ENCODE measurements at places on chromosomes 4 and X.

DNA sequence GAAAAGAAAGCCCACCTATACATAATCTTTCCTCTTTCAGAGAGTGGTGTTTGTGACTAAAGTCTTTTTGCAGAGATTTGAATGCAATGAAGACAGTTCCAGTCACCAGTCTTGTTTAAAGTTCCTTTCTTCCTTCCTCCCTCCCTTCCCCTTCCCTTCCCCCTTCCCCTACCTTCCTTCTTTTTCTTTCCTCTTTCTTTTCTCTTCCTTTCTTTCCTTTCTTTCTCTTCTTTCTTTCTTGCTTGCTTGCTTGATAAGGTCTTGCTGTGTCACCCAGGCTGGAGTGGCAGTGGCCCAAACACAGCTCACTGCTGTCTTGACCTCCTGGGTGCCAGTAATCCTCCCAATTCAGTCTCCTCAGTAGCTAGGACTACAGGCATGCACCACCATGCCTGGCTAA is 19.0 kb upstream of the ASB5 start:
- no peak for DNase-seq

- no peak for DNase-seq
These were observed 901.8 kb downstream of the GLUD2 start for GRCh38 chrX:121949041-121949760.

DNA sequence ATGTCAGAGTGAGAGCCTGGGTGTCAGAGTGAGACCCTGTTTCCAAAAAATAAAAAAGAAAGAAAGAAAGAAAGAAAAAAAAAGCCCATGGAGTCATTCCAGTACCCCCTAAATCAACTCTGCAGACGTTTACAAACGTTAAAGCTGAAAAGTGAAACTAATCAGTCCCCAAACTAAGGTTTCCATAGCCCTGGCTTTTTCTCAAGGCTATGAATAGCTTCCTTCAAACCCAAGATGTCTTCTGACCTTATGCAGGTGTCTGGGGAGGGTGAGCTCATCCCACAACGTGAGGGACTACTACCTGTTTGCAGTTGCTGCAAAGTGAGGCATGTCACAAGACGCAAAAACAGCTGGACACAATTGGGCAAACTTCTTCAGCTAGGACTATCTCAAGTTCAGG is 144.0 kb downstream of the SH3KBP1 start:
- no peak for DNase-seq

- no peak for DNase-seq
These were observed 6.8 kb upstream of the ANOS1 start for GRCh38 chrX:8738588-8739189.

DNA sequence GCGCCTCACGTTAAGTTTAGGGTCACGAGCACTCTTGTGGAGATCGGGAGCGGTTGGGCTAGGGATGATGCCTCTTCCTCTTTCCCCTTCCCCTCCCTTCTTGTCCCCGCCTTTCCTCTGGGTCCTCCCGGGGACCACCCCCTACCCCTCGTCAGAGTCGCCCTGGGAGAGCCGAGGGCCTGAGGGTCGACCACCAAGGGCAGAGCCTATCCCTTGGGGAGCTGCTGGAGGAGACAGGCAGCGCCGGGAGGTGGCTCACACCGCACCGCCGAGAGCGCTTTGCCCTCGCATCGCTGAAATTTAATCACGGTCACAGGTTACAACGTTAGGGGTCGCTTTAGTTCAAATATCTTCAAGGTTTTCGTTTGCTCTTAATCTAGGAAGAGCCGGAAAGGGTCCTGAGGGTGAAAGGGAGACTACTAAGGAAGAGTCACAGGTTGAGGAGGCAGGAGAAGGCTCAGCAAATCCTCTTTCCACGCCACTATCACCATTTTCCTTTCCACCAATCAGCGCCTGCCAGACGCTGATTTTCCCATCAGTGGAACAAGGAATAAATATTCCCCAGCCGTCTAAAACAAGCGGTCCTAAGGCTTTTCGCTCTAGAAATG is 528 bp upstream of the SNCA start:
- no peak for DNase-seq

All from breast epithelium (tissue), 4 donors.